Cardiac fibroblast (primary cell): ENCODE measurements at places on chromosomes 16 and 17.
A peak's percentile ranks its signal among the peaks of the same experiment; 100 is the strongest.

DNA sequence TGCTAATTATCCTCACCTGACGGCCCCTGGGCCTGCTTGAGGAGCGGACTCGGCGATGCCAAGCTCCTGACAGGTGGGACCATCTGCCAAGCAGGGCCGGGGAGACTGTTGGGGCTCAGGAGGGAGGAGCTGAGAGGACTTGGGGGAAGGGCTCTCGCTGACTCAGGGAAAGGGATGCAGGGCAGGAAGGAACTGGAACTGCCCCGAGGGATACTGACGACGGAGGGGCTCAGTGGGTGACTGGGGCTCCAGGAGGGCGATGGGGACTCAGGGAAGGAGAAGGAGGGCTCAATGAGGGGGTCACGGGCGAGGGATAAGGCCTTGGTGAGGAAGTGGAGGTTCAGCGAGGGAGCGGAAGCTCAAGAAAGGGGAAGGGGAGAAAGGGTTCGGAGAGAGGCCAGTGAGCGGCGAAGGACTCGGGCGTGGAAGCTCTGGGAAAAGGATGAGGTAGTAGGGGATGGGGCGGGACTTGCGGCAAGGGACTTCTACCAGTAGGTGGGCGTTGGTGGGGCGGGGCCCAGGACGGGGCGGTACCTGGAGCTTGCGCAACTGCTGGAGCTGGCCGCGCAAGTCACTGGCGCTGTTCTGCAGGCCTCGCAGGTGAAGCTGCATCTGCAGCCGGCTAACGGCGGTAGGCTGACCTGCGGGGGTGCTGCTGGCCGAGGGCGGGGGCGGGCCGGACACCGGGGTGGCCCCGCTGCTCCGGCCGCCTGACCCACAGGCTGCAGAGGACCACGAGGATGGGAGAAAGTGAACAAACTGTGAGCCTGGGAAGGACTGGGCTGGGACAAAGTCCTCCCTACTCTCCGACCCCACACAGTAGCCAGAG, 46.5 kb downstream of the SRCIN1 start:
- DNase-seq = peak; percentile 73

DNA sequence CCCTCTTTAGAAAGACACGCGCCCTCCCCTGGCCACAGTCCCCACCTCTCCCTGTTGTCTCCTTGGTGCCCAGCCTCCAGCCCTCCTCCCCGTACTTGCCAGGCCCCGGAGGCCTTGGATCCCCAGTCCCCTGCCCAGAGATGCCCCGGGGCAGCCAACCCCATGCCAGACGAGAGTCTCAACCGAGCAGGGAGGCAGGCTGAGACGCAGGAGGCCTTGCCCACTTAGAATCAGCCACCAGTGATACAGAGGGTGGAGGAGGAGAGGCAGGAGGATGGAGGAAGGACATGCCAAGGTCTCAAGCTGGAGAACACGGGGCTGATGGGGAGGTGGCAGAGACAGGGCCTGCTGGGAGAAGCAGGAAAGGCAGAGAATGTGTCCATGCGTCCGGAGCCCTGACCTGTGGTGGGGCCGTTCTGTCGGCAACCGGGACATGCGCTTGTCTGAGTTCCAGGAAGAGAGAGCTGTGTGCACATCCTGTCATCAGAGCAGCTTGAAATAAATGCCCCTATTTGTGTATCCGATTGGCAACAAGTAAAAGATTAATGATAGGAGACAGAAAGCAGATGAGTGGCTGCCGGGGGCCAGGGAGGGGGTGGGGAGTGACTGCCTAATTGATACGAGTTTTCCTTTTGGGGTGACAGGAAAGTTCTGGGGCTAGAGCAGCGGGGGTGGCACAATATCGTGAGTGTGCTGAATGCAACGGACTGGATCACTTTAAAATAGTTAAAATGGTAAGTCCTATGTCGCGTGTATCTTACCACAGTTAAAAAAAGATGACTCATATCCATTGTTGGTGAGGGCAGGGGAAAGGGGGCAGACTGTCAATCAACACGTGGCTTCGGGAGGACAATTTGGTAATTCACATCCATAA, 44.7 kb upstream of the MEAK7 start:
- DNase-seq = no peak

DNA sequence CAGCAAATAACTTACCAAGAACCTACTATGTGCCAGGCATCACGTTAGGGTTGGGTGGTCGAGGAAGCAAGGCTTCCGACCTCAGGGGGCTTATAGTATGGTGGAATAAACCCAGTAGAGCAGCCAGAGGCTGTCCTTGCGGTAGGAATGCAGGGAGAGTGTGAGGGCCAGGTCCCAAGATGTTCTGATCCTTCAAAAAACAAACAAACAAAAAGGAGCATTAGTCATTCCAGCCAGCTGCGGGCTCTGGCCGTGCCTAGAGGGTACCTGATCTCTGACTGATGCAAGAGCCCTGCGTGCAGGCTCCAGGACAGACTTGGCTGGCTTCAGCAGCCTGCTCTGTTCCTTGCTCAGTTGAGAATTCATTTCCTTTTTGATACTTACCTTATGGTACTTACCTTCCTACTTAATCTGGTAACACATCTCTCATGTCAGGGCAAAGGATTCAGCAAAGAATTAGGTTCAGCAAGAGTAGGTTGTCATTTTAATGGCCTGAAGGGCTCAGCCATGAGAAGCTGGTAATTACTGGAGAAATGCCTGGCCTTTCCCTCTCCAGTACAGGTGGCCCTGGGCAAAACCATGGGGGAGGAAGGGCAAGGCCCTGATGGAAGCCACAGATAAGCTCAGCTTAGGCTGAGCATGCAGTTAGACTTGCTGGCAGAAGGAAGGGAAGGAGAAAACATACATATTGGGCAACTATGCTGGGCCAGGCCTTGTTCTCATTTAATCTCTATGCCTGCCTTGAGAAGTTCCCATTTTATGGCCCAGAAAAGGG, 18.4 kb downstream of the CYB5D2 start:
- peak; percentile 81 for DNase-seq

DNA sequence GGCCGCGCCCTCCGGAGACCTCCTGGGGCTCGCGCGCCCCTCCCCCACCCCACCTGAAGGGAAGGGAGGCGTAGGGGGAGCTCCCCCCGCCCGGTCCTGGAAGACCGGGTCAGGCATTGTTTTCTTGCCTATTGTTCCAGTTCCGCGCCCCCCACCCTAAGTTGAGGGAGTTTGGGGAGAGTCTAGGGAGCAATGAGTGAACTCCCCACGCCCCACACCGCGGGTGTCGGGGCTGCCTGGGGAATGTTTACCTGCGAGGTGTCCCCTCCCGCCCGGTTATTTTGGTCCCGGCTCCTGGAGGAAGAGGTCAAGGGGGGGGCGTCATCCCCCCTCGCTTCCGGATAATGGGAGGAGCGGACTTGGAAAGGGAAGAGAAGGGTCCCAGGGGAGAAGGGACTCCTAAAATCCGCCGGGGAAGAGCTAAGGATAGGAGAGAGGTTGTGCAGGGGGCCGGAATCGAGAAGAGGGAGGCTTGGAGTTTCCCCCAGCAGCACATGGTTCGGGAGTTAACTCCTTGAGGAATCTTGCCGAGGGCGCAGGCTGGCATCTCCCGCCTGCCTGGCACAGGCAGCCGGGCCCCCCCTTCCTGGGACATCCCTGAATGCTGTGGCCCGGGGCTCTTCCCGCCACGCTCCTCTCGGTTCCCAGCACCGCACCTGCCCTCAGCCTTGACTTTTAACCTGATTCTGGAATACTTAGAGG, 881 bp downstream of the MLLT6 start:
- peak; percentile 56 for DNase-seq

GRCh38 chr17:59257101-59257500, 36.8 kb downstream of the GDPD1 start:
- no peak for DNase-seq

DNA sequence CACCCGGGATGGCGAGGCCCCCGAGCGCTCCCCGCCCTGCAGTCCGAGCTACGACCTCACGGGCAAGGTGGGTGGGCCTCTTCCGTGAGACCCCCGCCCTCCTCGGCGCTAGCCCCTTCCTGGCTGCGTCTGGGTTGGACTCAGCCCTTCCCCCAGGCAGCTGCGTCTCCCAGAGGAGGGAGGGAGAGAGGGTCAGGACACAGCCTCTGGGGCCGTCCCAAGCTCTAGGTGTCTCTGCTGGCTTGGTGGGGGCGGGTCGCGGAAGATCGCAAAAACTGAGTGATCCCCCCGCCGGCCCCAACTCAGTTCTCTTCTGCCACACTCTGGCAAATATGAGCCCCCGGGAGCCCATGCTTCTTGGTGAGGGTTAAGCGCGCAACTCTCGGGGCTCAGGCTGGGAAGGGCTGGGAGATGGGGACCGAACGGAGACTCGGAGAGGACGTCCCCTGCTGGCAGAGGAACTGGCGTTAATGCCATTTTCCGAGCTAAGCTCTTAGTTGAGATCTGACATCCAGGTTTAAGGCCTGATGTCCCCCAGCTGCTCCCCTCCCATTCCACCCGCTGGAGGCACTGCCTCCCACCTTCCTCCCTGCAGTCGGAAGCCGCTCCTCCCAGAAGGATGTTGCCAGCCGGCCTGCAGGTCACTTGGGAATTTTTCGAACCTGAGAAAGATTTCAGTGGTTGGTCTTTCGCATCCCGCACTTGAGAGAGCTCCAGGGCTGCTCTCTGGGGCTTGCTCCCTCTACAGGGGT, 419 bp downstream of the RAB37 start:
- peak; percentile 48 for DNase-seq

DNA sequence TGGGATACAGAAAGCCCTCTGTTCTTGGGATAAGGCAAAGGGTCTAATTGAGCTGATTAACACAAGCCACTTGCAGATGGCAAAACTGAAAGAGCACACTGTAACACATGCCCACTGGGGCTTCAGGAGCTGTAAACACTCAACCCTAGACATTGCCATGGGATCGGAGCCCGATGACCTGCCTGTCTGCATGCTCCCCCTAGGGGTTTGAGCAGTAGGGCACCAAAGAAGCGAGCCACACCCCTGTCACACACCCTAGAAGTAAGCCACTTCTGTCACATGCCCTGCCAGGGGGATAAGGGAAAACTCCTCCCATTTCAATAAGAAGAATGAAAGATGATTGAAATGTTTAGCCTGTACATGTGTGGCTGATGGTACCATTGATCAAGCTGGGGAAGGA, 81.3 kb upstream of the IRX6 start:
- DNase-seq = no peak

GRCh38 chr16:8712589-8713361, 38.4 kb downstream of the ABAT start:
- no peak for DNase-seq

DNA sequence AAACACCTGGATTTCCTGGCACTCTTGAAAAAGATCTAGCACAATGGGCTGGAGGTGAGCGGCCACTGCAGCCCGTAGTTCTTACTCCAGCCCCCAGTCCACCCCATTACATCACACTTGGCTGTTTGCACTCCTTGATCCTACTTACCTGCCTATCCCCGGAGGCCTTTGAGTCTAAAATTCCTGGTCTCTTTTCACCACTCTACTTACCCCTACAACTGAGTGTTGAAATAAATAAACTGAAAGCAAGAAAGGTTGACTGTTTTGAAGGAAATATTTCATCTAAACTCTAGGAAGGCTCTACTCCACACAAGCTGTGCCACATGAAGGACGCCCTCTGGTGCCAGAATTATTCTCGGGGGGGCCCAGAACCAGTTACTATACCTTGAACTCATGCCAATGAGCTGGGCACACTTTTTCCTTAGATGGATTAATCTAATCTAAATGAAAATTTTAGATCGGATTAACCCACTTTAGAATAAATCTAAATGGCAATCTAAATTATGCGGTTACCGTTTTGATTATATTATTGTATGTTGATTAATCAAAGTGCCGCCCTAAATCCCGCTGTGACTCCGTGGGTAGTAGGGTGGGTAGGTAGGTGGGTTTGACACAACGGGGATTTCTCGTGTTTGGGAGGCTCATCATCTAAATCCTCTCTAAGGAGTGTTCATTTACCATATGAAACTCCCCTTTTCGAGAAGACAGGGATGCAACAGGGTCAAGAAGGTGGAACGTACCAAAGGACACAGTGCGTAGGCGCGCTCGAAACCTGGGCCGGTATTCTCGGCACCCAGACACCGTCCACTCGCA, 651 bp upstream of the EIF1 start:
- DNase-seq = no peak

- peak; percentile 83 for DNase-seq
These were observed 2.7 kb downstream of the MPRIP start for GRCh38 chr17:17044846-17045561.

GRCh38 chr17:82664701-82665182, 16.5 kb upstream of the WDR45B start:
- DNase-seq = no peak

DNA sequence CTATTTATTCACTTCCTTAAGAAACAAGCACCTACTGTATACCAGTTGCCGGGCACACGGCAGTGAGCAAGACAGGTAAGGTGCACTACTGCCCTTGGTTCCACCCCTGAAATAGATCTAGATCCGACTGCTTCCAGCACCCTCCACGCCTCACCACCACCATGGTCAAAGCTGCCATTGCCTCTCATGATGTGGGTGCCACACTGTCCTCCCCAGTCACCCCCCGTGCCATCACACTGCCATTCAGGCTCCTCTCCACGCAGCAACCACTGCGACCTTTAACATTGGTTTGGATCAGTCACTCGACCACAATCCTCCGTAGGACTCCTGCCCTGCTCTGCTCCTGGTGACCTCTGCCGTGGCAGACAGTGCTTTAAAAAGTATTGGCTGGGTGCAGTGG, 226.8 kb downstream of the CPPED1 start:
- no peak for DNase-seq

DNA sequence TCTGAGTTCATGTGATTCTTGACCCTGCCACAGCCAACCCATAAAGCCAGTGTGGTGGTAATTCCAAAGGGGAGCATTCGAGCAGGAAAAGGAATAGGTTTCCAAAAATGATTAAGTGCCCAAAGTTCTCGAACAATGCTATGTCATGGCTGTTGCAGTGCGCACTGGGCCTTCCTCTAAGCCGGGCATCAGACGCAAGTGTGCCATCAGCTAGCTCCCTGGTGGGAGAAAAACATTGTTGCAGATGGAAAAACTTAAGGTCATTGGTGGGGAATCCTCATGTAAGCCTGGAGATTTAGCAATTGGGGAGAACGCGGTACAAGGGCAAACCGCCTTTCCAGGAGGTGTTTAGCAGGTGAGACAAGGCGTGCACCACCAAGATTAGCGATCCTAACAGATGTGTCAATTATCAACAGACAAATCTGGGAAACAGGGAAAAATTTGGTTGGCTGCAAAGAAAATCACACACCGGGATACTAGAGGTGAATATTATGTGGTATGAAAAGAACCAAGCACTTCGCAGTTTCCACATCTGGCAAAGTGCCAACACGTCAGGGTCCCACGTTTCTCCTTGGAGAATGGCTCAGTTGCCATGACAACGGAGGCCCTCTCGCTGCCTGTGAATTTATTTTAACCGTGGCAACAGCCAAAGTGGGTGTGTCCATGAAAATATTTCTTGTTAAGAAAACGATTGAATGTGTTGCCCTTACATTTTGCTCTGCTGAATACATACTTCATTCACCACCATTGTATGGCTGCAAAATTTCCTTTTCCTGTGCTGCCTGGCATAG, 118.5 kb upstream of the CACNG5 start:
- no peak for DNase-seq

GRCh38 chr17:80008383-80008840, 27.3 kb downstream of the TBC1D16 start:
- peak; percentile 63 for DNase-seq

DNA sequence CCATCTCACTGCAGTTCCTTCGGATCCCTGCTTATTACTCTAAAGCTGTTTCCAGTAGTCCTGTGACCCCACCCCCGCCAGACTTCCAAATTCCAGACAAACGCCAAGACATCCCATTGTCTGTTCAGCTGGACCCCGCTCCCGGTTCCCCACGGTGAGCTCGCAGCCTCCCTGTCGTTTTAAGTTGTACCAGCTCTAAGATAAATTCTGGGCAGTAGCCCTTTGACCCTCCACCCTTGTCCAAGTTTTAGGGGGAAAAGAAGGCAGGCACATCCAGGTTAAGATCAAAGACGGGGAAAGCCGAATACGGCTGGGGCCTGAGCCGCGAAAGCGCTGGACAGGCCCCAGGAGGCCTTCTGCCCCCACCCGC, 589 bp downstream of the ARL6IP1 start:
- peak; percentile 31 for DNase-seq
